ENCODE measurements at places on chromosomes 3 and 15. TPM values are rescaled to one million over a fixed set of nuclear protein-coding genes. Genes with fewer than 3 reads are reported as not detected.

DNA sequence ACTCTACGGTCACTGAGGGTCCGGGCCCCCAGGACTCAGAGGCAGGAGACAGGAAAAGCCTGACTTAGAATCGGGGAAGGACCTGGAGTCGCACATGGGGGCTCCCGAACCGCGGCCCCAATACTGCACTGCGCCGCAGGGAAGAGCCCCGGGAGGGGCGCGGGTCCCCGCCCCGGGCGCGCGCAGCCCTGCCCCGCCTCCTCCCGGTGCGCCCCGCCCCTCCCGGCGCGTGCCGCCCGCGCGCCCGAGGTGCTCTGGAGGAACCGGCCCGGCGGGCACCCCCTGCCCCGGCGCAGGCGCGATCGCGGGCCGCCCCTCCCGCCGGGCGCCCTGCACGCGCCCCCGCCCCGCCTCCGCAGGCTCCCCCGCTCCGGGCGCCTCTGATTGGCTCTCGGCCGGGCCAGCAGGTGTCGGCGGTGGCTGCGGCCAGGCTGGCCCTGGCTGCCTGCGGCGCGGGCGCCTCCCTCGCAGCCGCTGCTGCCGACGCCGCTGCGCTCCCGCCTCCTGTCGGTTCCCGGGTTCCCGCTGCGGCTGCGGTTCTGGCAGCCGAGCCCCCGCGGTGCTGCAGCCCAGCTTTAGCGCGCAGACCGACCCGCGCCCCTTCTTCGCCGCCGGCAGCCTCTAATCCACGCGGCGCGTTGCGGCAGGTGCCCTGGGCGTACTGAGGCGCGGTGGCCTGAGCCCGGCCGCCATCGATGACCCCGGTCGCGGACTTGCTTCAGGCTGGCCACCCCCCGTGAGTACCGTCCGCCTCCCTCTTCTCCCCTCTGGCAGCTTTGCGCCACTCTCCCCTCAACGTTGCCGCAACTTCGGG lies at the start of gene MYRIP:
MYRIP (plus strand) TSS at position 429 of the 814 bp plus-strand sequence. CDS start 91,208 bp downstream, outside the sequence.
- peaks cover 2% of the 10 kb centered on the region for H3K36me3 ChIP-seq
- peak; percentile 20 for DNase-seq
- H3K27ac ChIP-seq, result no peak within 1 kb of the TSS
- H3K4me1 ChIP-seq, result peaks cover 17% of the 10 kb centered on the region

CYP19A1 gene
- total RNA-seq, result not detected

DNA sequence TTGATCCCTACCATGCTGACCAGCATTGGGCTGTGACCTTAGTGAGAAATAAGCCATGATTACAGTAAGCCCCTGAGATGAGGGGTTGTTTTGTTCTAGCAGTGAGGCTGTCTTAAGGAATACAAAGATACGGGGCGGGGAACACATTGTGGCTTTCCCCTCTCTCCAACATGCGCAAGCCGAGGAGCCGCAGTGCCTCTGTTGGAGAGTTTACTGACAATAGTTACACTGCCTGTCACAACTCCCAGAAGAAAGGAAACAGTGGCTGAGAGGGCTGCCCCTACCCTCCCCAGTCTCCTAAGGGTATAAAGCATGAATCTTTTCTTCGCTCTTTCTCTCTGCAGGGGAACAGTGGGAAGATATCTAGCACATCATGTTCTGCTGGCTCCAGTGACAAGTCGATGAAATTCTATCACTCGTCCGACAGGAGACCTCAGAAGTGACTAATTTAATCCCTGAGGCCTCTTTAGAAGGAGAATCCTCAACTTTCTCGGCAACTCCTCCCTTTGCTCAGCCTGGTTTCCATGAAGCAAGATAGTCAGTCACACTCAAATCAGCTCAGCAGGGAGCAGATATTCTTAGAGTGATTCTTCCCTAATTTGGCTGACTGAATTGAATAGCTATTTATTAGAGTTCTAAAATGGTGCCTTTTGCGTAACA lies 409.0 kb upstream of the PROK2 start:
- no peak overlapping the region for H3K27ac ChIP-seq
- peaks cover 3% of the 10 kb centered on the region for H3K36me3 ChIP-seq
- no peak overlapping the region for H3K4me3 ChIP-seq
- DNase-seq, result no peak

GRCh38 chr15:61794276-61794675 lies 266.0 kb downstream of the VPS13C start:
- H3K4me1 ChIP-seq, result no peaks in the 10 kb centered on the region
- H3K36me3 ChIP-seq, result no peaks in the 10 kb centered on the region
- H3K4me3 ChIP-seq, result no peak overlapping the region
- H3K27ac ChIP-seq, result no peak overlapping the region

- no peaks in the 10 kb centered on the region for H3K27me3 ChIP-seq
- no peak overlapping the region for H3K4me3 ChIP-seq
- H3K36me3 ChIP-seq, result peaks cover 6% of the 10 kb centered on the region
- peaks cover 6% of the 10 kb centered on the region for H3K4me1 ChIP-seq
- no peak for DNase-seq
- H3K27ac ChIP-seq, result no peak overlapping the region
Observed at GRCh38 chr3:106004137-106004681, 135.4 kb upstream of the CBLB start.

CFAP161 gene
- total RNA-seq, result not detected

- H3K36me3 ChIP-seq, result no peaks in the 10 kb centered on the region
- no peak overlapping the region for H3K4me3 ChIP-seq
- H3K27me3 ChIP-seq, result no peaks in the 10 kb centered on the region
- H3K27ac ChIP-seq, result no peak overlapping the region
- H3K4me1 ChIP-seq, result peaks cover 5% of the 10 kb centered on the region
Observed at GRCh38 chr3:171935261-171936123, 92.3 kb downstream of the TMEM212 start.

- peak overlapping the region; percentile 95 for H3K27ac ChIP-seq
- H3K27me3 ChIP-seq, result no peaks in the 10 kb centered on the region
- H3K4me3 ChIP-seq, result peak overlapping the region; percentile 85
- peaks cover 42% of the 10 kb centered on the region for H3K4me1 ChIP-seq
- peaks cover 37% of the 10 kb centered on the region for H3K36me3 ChIP-seq
Observed at GRCh38 chr15:43105077-43105736, 631 bp downstream of the UBR1 start.

- DNase-seq, result no peak
- no peak overlapping the region for H3K27ac ChIP-seq
- H3K4me3 ChIP-seq, result no peak overlapping the region
- H3K4me1 ChIP-seq, result peaks cover 6% of the 10 kb centered on the region
- no peaks in the 10 kb centered on the region for H3K27me3 ChIP-seq
Observed at GRCh38 chr3:100898681-100899080, 94.5 kb downstream of the ABI3BP start.

- no peak overlapping the region for H3K27ac ChIP-seq
- DNase-seq, result no peak
- peaks cover 2% of the 10 kb centered on the region for H3K4me1 ChIP-seq
- no peaks in the 10 kb centered on the region for H3K27me3 ChIP-seq
Observed at GRCh38 chr3:194532591-194532990, 45.8 kb upstream of the ATP13A3 start.

DNA sequence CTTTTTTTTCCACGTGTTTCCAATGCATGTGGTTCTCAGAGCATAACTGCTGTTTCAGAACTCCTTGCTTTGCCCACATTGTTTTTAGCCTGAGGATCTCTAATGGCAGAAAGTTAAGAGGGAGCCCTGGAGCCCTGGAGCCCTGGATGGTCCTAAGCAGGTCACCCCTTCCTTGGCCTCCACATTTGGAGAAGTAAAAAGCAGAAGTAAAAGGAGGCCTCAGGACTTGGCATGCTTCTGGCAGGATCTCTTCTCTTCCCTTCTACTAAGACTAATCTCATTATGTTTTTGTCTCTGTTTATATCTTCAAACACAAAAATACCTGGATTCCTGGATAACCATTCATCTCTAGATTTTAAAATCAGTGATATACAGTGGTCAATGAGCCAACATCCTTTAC lies 50.1 kb downstream of the P2RY1 start:
- no peaks in the 10 kb centered on the region for H3K4me1 ChIP-seq
- H3K27me3 ChIP-seq, result peaks cover 10% of the 10 kb centered on the region
- no peak overlapping the region for H3K4me3 ChIP-seq
- DNase-seq, result no peak
- no peaks in the 10 kb centered on the region for H3K36me3 ChIP-seq

DNA sequence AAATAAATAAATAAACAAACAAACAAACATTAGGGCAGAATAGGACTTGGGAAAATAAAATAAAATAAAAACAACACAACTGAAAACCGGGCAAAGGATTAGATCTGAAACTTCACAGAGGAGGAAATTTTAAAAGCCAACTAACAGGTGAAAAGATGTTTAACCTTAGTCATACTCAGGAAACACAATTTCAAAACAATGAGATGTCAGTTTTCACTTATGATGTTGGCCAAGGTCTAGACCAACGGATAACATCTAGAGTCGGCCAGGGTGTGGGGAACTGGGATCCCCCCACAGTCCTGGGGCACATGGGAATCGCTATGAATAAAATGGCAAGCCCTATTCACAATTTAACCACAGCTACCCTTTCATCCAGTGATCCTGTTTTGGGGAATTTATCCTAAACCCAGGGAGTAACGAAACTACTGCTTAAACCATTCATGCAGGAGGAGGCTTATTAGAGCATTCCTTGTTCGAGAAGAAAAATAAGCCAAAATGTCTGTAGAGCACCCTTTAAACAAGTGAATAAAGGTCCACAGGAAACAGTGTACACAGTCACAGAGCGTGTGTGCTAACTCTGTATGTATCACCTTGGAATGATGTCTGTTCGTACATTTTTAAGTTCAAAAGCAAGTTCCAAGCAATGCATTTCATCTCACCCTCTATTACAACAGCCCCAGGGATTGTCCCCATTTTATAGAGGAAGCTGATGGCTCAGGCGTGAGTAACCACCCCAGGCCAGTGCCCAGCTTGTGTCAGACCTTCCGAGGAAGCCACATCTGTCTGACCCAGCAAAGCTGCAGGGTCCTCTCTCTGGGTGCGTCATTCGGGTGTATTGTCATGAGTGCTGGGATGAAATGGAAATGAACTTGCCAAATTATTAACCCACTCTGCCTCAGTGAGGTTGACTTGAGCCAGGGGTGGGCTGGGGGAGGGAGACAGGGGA lies 6.3 kb upstream of the ANPEP start:
- no peaks in the 10 kb centered on the region for H3K36me3 ChIP-seq
- H3K4me1 ChIP-seq, result no peaks in the 10 kb centered on the region
- peaks cover 50% of the 10 kb centered on the region for H3K27me3 ChIP-seq
- DNase-seq, result no peak
- H3K27ac ChIP-seq, result no peak overlapping the region

IL12A gene
- total RNA-seq, result 0.41 TPM

- no peaks in the 10 kb centered on the region for H3K36me3 ChIP-seq
- peaks cover 4% of the 10 kb centered on the region for H3K27me3 ChIP-seq
- no peak overlapping the region for H3K4me3 ChIP-seq
- no peaks in the 10 kb centered on the region for H3K4me1 ChIP-seq
- no peak overlapping the region for H3K27ac ChIP-seq
Observed at GRCh38 chr3:46864061-46864881, 1.0 kb upstream of the MYL3 start.

- H3K4me3 ChIP-seq, result no peak overlapping the region
- H3K36me3 ChIP-seq, result peaks cover 1% of the 10 kb centered on the region
- peaks cover 4% of the 10 kb centered on the region for H3K27me3 ChIP-seq
- H3K27ac ChIP-seq, result no peak overlapping the region
- no peaks in the 10 kb centered on the region for H3K4me1 ChIP-seq
Observed at GRCh38 chr3:181326637-181327223, 337.2 kb upstream of the DNAJC19 start.

DNA sequence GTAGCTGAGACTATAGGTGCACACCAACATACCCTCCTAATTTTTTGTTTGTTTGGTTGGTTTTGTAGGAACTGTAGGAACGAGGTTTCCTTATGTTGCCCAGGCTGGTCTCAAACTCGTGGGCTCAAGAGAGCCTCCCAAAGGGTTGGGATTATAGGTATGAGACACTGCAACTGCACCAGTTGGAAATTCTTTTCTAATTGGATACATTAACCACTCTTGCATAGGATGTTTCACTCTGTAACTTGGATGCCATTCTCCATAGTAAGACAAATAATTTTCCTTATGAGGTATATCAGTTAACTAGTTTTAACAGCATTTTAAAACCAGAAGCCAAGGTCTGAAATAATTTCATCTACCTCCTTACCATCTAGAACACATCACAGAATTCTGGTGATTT lies 6.7 kb upstream of the ALCAM start:
- peaks cover 19% of the 10 kb centered on the region for H3K27me3 ChIP-seq
- DNase-seq, result no peak
- no peak overlapping the region for H3K4me3 ChIP-seq
- H3K36me3 ChIP-seq, result peaks cover 2% of the 10 kb centered on the region
- H3K4me1 ChIP-seq, result peaks cover 36% of the 10 kb centered on the region
- H3K27ac ChIP-seq, result no peak overlapping the region

ZKSCAN7 gene
- total RNA-seq, result 4.5 TPM

GNAT1 gene
- total RNA-seq, result not detected

- H3K4me1 ChIP-seq, result no peaks in the 10 kb centered on the region
- no peak overlapping the region for H3K4me3 ChIP-seq
- H3K27ac ChIP-seq, result no peak overlapping the region
Observed at GRCh38 chr3:44074181-44074580, 167.5 kb upstream of the TOPAZ1 start.

DNA sequence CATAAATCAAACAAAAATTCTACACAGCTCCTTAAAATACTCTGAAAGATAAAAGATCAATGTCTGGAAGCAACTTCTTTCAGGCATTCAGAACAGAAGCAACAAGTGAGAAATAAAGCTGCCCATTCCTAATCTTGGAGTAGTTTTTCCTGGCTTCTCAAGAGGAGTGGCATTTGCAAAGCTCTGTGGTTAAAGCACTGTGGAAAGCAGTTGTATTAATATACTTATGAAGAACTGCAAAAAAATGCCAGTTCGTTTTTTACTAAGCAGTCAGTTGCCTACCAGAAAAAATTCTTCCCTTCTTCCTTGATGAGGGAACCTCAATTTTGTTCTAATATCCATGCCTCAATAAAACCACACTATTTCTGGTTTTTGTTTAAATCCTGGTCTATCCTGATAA lies 197.8 kb downstream of the TNIK start:
- H3K27ac ChIP-seq, result no peak overlapping the region
- no peak for DNase-seq
- H3K4me3 ChIP-seq, result no peak overlapping the region
- peaks cover 13% of the 10 kb centered on the region for H3K36me3 ChIP-seq
- H3K4me1 ChIP-seq, result peaks cover 70% of the 10 kb centered on the region
- H3K27me3 ChIP-seq, result no peaks in the 10 kb centered on the region

GRCh38 chr15:44971036-44971435 lies 14.5 kb downstream of the TERB2 start:
- H3K4me3 ChIP-seq, result no peak overlapping the region
- DNase-seq, result no peak
- H3K27me3 ChIP-seq, result no peaks in the 10 kb centered on the region
- H3K36me3 ChIP-seq, result no peaks in the 10 kb centered on the region
- H3K27ac ChIP-seq, result no peak overlapping the region

SLC7A14 gene
- not detected for total RNA-seq

GRCh38 chr3:154496540-154496939 lies 66.5 kb upstream of the GPR149 start:
- H3K27ac ChIP-seq, result no peak overlapping the region
- DNase-seq, result no peak
- no peak overlapping the region for H3K4me3 ChIP-seq
- no peaks in the 10 kb centered on the region for H3K27me3 ChIP-seq

DNA sequence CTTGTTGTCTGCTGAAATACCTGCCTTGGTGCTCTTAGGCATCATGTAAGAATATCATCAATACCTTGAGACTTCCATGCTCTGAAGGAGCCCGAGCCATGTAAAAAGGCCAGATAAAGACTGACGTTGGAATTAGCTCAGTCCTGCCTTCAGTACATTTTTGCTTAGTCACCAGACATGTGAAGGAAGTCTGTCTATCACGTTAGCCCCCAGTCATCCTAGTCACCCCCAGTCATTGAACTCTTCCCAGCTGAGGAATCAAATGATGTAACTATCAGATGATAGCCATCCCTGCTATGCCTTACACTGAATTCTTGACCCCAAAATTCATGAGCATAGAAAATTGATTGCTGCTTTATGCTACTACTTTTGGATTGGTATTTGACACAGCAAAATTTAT lies 351.2 kb upstream of the SGO1 start:
- H3K4me3 ChIP-seq, result no peak overlapping the region
- H3K36me3 ChIP-seq, result no peaks in the 10 kb centered on the region
- no peak for DNase-seq
- H3K27ac ChIP-seq, result no peak overlapping the region

GRM7 gene
- total RNA-seq, result not detected
